Activated CD8-positive, alpha-beta memory T cell treated with anti-CD3 and anti-CD28 coated beads for 4 hours (primary cell): ENCODE measurements at places on chromosomes 4 and X.

DNA sequence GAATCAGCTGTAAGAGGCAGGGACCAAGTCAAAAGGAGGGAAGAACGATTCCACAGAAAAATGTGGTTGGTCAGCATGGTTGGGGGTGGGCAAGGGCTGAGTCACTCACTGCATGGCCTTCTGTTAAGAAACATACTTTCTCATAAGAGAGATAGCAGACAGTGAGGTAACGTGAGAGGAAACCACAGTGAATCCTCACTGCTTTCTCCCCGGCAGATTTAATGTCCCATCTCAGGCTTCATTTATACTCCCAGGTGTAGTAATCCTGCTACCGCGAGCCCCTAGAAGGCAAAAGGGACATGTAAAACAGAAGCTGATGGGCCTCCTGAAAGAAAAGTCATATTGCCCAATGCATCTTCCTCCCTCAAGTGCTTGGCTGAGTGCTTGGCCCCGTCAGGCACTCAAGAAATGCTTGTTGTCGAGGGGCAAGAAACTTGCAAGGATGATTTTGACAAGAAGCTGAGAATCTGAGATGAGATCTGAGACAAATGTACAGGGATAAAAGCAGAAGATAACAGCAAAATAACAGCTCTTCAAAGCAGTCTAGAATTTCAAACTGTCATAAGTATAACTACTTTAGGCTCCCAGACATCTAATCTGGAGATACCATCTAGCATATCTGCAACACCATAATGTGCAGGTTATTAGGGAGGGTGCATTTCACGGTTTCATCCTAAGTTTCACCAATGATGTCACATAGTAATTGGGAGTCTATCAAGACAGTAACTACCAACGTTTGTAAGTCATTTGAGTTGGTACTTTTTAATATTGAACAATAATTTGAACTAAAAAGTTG is 40.2 kb downstream of the SH3KBP1 start:
- DNase-seq: no peak

DNA sequence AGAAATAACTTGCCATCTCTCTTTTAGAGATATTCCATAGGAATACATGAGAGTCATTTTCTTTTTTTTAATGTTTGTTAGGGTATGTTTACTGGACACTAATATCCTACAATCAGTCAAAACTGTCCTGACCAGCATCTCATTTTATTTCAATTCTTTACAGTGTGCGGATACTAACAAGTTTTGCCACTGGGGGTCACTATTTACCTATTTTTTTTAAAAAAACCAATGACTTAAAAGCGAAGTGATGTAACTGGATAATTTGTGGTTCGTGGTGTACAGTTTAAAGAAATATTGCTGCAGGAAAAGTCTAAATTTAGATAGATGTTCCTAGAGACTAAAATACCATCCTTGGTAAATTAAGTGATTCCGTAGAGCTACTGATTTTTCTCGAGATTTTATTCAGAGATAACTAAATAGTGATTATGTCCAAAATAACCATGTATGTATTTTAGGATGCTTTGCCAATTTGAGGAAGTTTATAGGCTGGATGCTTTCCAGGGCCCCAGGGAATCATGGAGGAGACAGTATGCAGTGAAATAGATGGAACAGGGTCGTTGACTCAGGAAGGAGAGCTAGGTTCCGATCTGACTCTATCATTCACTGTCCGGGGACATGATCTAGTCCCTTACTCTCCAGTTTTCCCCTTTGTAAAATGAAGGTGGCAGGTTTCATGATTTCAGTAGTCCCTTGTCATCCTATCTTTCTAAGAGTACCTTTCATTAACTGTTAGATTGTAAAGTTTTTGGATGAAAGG is 34.0 kb upstream of the GNPDA2 start:
- DNase-seq: no peak

DNA sequence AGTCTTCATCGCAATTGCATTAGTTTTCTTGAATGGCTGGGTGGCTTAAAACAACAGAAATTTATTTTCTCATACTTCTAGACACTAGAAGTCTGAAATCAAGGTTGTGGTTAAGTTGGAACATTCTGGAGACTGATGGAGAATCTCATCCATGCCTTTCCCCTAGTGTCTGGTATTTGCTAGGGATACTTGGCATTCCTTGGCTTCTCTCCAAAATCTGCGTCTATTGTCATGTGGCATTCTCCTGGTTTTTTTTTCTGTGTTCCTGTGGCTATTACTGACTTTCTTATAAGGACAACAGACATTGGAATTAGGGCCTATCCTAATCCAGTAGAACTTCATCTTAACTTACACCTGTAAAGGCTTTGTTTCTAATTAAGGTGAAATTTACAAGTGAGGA is 272.8 kb upstream of the EPHA5 start:
- no peak for DNase-seq

DNA sequence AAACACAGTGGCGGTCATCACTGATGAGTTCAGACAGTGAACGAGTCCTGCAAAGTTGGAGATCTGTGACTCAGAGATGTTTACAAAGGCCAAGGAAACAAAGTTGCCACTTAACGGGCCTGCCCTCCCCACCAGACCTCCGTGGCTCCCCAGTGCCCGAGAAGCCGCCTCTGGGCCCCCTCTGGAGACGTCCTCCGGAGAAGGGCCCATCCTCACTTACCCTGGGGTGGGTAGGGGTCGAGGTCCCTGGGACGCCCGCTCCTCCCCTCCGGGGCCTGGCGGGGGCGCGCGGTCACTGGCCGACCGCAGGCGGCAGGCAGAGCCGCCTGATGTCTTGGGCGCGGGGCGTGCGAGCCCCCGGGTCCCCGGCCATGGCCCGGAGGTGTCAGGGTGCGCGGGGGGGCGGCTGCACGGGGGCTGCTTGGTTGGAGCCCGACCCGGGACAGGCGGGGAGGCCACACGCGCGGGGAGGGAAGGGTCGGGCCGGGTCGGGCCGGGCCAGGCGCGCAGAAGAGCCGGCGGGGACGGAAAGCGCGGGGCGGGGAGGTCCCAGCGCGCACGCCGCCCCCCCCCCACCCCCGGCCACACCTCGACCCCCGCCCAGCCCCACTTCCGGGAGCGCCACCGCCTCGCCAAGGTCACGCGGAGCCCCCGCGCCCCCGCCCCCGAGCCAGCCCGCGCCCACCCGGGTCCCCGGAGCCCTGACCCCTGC is 529 bp downstream of the DHRSX start:
- DNase-seq: no peak

DNA sequence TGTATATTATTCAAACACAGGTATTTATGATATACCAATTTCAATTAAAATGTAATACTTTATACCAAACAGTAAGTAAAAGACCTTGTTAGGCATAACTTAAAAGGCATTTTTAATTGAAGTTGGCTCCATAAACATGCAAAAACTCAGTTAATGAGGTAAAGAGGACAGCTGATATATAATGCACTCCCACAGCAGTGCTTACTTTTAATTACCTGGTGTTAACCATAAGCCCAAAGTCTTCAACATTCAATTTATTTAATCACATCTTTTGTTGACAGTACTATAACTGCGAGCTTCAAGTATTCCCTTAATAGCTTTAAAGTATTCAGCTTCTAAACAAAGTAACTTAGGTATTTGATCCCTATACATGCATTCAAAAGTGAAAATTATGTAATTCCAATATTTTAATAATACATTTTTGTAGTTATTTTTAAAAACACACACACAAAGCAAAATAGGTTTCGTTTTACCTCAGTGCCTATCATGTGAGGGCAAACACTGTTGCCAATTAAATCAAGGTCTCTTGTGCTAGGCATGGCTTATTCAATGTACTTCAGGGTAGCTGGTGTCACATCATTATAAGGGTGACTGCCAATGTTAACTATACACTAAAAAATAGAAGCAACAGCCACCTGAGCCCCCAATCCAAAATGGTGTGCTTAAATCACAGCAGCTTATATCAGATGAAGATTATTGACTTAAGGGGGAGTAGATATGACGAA is 197.1 kb downstream of the LRBA start:
- DNase-seq: no peak

GRCh38 chrX:482702-483203 is 96.0 kb upstream of the PPP2R3B start:
- DNase-seq: no peak

GRCh38 chr4:88937081-88937480 is 119.9 kb downstream of the FAM13A start:
- DNase-seq: no peak

GRCh38 chr4:118742050-118742449 is 56.9 kb downstream of the METTL14 start:
- no peak for DNase-seq
